Anterior cingulate cortex (tissue), 58 donors: ENCODE measurements at places on chromosomes 1 and 21.

DNA sequence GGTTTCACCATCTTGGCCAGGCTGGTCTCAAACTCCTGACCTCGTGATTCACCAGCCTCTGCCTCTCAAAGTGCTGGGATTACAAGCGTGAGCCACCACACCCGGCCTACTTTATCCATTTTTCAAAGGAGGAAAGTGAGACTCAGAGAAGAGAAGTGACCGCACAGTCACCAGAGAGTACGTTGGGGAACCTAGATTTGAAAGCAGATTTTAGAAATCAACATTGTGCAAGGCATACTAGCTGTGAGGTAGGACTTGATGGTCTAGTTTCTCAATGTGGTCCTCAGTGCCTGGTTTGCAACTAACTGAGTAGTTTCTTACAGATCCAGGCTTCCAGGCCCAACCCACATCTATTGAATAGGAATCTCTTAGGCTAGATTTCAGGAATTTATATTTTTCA is 1.7 kb upstream of the PRCC start:
- DNase-seq: no peak

GRCh38 chr1:173205146-173206051 is 1.7 kb downstream of the TNFSF4 start:
- DNase-seq: no peak

- DNase-seq: no peak
These were observed 109.8 kb downstream of the JAK1 start for GRCh38 chr1:64856553-64856952.

- no peak for DNase-seq
These were observed 14.8 kb downstream of the LHX4 start for GRCh38 chr1:180244840-180245239.

DNA sequence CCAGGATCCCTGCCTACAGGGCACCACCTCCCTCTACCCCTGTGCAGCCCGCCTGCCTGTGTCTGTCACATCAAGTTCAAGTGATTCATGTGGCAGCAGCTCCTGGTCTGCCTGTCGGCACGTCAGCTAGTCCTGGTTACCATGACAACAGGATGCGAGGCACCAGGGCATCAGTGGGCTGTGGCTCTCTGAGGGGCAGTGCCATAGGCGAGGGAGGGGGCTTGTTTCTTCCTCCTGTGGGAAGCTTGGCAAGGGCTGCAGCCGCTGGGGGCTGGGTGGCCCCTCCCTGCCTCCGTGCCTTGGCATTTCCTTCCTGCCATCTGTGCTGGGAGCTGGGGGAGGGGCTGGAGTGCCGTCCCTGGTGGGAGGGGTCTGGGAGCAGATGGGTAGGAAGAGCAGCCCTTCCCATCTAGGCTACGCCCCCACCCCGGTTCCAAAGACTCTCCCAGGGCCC is 43.1 kb downstream of the FOXO6 start:
- DNase-seq: peak; percentile 43

DNA sequence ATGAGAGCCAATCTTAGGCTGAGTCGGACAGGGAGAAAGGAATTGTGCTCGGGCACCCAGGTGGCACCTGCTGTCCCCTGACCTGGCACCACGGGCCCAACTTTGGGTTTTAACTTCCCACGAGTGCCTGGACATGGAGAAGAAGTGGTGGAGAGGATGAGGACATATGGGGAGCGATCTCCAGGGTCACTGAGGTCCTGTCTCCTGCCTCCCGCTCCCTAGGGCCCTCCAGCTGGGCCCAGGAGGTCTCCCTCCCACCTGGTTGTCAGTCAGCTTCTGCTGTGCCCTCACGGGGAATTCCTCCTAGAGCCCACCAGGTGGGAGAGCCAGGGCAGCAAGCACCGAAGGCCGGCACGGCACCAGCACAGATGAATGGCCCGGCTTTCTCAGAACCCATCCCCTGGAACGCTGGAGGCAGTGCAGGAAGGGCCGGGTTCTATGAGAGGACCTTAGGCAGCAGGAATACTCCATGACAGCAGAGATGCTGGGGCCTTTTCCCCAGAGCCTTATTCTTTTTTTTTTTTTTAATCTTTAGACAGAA is 435.5 kb downstream of the CAMTA1 start:
- DNase-seq: no peak

DNA sequence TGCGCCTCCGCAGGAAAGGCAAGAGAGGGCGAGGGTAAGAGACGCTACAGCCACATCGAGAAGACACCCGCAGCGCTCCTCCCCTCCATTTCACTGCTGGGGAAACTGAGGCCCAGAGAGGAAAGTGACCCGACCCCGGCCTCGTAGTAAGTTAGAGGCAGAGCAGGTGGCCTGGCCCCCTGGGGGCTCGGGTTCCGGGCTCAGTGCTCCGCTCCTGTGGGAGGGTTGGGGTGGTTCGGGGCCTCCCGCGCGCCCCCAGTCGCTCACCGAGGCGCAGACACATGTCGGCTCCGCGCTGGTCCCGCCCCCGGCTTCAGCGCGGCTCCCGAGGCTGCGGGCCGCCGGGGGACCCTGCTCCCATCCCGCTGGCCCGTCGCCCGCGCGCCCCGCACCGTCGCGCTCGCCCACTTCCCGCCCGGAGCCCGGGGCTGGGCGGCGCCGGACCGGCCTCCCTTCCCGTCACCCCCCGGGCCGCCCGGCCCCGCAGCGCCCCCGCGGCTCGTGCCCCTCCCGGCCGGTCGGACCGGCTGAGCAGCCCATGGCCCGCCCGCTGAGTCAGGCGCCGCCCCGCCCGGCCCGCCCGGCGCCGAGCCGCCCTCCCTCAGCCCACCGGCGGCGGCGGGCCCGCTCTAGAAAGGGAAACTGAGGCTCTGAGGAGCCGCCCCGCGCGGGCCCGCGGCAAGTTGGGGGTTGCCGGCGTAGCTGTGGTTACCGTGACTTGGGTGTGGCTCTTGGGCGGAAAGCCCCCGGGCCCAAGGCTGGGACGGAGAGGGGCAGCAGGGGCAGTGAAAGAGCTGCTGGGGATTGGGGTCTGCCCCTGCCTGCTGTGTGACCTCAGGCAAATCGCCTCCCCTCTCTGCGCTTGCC is at the start of gene TMEM54:
Gene TMEM54, minus strand, starts transcription at position 434 of the 867 bp plus-strand sequence. Its CDS starts 151 bp downstream, at position 283.
- DNase-seq: no peak

DNA sequence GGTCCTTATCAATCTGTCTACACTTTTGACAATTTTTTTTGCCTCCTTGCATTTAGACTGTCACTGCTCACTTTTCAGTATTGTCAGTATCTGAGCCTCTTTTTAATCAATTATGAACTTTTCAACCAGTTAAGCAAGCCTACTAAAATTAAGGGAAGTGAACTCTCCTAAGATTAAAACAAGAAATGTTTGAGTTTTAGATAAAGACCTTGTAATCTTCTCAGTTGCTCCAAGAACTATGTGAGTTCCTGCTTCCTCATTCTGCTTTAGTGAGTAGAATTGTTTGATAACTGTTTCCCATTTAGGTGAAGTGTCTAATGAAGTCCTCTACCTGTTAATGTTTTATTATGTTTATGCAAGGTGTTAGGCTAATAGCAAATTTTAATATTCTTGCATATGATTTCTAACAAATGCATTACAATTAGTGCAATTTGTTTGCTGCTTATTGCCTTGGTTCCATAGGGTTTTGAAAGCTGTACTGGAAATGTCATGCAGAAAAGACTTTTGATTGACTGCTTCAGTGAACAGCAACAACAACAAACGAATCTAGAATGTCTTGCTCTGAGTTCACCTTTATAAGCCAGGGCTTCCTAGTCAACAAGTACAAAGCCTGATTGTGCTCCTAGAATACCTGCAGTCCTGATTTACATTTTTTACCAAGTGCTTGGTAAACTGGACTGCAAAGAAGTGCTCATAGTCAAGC is 40.9 kb downstream of the PLA2G4A start:
- no peak for DNase-seq

DNA sequence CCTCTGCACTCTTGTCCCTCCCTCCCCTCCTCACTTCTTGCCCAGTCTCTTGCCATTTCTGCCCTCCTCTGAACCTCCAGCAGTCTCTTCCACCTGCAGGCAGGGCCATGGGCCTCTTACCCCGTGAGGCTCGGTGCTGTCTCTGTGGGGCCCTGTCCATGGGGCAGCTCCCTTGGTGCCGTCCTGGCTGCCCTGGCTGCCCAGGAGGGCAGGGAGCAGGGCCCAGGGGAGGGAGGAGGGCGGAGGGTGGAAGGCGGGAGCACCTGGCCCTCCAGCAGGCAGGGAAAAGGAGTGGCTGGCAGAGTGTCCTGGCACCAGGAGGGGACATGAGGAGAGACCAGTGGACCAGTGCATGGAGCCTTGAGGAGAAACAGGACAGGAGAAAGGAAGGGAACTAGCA is at the start of gene RORC:
Gene RORC, minus strand, starts transcription at position 198 of the 400 bp plus-strand sequence. Its CDS starts 38 bp downstream, at position 160.
- DNase-seq: no peak

DNA sequence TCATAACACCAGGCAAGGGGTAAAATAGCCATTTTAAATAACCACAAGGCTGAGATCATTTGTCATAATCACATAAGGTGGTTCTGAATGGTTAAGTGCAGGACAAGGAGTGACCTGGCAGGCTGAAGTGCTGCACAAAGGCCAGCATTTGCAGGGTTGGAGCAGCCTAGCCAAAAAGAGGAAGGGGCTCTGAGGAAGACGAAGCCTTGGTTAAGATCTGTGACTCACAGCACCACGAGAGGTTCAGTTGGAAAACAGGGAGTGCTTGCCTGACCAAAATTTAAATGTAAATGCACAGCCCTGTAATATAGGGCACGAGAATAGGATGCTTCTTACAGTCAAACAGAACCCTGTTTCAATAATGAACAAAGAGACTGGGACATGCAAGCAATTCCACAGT is 12.1 kb downstream of the ATP5PF start:
- no peak for DNase-seq
